AG04450 (cell line): ENCODE measurements at places on chromosomes 16 and 17.

GRCh38 chr17:60134396-60135150 is 15.2 kb upstream of the CA4 start:
- no peak for DNase-seq

DNA sequence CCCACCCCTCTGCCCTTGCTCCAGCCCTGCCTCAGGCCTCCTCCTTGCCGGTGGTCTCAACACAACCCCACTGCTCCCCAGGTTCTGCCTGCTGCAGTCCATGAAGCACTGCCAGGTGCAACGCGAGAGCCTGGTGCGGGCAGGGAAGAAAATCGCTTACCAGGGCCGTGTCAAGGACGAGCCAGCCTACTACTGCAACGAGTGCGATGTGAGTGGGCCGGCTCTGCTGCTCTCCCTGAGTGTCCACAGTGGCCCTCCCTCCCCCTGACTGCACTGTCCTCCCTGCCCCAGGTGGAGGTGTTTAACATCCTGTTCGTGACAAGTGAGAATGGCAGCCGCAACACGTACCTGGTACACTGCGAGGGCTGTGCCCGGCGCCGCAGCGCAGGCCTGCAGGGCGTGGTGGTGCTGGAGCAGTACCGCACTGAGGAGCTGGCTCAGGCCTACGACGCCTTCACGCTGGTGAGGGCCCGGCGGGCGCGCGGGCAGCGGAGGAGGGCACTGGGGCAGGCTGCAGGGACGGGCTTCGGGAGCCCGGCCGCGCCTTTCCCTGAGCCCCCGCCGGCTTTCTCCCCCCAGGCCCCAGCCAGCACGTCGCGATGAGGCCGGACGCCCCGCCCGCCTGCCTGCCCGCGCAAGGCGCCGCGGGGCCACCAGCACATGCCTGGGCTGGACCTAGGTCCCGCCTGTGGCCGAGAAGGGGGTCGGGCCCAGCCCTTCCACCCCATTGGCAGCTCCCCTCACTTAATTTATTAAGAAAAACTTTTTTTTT is 1.8 kb upstream of the TMEM88 start:
- DNase-seq = no peak

DNA sequence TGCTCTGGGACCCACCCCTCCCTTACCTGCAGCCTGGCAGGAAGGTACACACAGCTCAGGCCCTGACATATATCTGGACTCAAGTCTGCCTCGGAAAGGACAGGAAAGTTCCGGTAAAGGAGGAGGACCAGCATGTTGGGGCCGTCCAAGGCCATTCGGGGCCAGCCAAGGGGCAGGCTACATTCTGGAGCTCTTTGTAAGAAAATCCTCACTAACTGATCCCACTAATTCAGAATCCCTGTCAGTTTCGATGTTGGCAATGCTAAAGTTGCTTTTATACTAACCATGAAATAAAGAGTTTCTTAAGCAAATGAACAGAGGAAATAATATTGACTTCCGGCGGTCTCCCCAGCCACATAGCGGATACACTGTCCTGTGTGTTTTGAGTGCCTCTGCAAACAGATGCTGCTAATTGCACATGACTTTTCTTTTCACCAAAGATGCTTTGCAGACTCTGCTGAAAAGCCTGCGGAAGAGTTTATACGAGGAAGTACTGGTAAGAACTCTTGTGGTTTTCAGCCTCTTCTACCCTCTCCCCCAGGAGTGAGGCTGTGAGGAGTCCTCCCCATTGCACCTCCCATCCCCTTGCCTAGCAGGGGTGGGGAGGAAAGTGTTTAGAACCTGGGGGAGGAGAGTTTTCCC is 54.8 kb downstream of the PLXDC1 start:
- DNase-seq = no peak

DNA sequence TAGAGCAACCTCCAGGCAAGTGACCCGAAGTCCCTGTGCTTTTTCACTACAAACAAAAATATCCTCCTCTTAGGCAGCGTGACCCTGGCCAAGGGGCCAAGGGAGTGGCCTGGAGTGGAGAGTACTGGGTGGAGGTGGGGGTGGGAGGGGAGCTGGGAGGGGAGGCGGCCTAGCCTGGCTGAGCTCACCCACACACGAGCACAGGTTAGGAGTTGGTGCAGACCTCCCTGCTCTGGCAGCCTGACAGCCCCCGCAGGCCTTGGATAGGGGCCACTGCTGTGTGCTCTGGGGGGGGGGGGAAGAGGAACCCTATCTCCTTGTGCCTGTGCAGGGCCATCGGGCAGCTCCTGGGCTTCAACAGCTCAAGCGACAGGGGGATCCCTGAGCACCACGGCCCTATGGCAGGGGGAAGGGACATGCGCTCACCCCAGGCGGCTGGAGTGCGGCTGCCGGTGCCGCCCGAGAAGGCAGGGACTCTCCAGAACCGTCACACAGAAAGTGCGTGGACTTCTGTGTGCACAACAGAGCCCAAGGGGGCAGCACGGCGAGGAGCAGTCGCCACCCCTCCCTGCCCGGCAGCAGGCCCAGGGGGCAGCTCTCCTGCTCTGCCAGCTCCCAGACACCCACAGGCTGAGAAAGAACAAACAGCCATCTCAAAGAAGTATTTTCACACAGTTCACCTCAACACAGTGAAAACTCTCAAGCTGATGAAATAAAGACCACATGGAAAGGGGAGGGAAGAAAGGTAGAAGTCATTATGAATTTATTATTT is 13.3 kb downstream of the SLC16A3 start:
- no peak for DNase-seq

GRCh38 chr16:1002399-1003166 is 21.0 kb downstream of the SOX8 start:
- DNase-seq = peak; percentile 34
